ENCODE measurements at places on chromosomes 6 and 20.

DNA sequence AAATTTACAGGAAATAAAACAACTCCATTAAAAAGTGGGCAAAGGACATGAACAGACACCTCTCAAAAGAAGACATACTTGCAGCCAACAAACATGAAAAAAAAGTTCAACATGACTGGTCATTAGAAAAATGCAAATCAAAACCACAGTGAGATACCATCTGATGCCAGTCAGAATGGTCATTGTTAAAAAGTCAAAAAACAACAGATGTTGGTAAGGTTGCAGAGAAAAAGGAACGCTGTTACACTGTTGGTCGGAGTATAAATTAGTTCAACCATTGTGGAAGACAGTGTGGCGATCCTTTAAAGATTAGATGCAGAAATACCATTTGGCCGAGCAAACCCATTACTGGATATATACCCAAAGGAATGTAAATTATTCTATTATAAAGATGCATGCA, 858.0 kb upstream of the FLRT3 start:
- no peak for DNase-seq

GRCh38 chr6:28880894-28881780, 42.6 kb downstream of the TRIM27 start:
- DNase-seq = peak; percentile 77

DNA sequence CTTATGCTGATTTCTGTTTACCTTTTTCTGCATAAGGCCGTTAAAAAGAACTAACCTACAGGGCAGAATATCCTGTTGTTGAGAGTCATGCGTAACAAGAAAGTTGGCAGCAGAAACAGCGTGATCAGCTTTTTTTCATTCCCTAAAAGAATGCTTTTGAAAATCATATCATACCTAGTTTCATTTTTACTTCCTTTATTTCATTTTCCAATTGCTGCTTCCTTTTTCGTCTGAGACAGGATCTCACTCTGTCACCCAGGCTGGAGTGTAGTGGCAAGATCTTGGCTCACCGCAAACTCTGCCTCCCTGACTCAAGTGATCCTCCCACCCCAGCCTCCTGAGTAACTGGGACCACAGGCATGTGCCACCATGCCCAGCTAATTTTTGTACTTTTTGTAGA, 4.1 kb downstream of the CALHM6 start:
- no peak for DNase-seq

GRCh38 chr6:94894300-94894699, 683.0 kb upstream of the MANEA start:
- DNase-seq = no peak

DNA sequence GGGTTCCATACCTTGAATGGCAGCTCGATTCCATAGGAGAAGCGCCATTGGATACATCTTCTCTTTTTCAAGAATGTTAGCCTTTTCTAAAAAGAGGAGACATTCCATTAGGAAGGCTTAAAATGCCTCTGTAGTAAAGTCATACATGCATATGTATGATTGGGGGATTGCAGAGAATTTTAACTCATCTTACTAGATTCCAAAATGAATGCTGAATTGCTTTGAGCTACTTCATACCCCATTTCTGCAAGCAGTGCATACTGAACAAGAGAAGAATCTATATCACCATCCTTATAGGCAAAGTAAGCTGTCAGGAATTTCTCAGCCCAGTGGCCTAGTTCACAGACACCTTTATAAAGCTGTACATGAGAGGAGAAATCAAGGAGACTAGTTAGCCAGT, 80.3 kb downstream of the NDUFAF5 start:
- no peak for DNase-seq

GRCh38 chr6:75102301-75102700, 103.6 kb downstream of the COL12A1 start:
- DNase-seq = no peak

- no peak for DNase-seq
Measured at GRCh38 chr6:137827411-137827940, 39.6 kb upstream of the TNFAIP3 start.

GRCh38 chr6:169587975-169588374, 113.9 kb downstream of the WDR27 start:
- no peak for DNase-seq

DNA sequence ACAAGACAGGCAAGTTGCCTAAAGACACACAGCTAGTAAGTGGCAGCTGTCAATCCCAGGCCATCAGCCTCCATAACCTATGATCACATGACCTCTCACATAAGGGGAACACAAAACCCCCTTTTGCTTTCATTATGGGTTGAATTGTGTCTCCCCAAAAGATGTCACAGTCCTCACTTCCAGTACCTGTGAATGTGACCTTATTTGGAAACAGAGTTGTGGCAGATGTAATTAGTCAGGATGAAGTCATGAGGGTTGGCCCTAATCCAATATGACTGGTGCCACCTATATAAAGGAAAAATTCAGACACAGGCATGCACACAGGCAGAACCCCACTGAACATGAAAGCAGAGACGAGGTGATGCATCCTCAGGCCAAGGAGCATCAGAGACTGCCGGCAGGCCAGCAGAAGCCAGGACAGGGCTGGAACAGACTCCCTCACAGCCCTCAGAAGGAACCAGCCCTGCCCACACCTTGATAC, 33.6 kb downstream of the GFOD1 start:
- DNase-seq = peak; percentile 88

- DNase-seq = peak; percentile 83
Measured at GRCh38 chr6:26025047-26025893, 62.0 kb upstream of the HFE start.

GRCh38 chr6:149128489-149129145, 188.9 kb upstream of the TAB2 start:
- DNase-seq = no peak

DNA sequence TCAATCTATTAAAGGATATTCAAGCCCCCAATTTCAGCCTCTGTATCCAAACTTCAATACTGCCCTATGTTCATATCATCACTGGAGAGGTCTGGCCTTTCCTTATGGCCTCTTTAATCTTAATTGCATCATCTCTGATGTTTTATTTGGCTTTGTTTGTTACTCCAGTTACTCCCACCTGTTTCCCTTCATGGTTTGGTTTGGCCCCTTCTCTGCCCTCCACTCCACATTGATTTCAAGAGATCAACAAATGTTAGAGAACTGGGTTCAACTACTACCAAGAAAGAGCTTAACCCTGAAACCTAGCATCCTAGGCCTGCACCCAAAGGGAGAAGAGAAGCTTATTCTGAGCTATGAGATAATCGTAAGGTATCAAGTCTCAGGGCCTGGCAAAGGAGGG, 221.6 kb downstream of the LAMA2 start:
- no peak for DNase-seq

- DNase-seq = no peak
Measured at GRCh38 chr6:106287215-106287614, 38.3 kb downstream of the ATG5 start.

DNA sequence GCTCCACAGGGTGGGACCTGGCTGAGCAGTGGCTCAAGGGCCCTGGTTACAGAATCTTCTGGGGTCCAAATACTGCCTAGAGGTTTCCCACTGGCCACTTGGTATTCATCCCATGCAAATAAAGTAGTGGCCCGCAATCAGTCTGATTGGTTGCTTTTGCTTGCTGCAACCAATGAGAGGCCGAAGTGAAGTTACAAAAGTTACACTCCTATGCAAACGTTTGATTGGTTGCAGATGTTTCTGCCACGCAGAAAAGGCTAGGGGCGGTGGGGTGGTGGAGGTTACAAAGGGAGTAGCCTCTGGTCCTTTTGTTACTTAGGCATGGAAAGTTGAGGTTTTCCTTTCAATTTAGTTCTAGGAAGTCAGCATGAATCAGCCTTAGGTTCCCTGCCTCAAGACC, 3.6 kb upstream of the NHLRC1 start:
- no peak for DNase-seq

- no peak for DNase-seq
Measured at GRCh38 chr20:62258499-62259293, 20.4 kb downstream of the OSBPL2 start.

DNA sequence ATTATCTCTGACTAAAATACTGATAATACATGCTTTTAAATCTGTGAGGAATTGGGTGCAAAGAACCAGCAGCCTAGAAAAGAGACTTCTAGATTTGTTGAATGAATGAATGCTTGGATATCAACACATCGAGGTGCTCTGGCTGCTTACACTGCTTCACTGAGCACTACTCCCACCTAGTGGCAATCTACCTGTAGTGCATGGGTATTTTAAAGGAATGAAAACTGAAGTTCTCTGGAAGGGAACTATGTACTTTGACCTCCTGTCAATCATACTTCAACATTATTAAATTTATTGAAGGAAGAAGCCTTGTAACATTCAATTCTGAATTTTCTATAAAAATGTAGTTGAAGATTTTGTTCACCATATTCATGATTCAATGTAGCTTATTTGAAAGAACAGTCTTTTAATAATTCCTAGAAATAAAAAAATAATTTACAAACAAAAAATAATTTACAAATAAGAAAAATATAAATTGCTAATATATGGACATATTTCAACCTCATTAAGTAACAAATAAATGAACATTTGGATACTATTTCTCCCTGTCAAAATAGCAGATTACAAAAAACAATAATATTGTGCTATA, 111.2 kb upstream of the MMS22L start:
- DNase-seq = peak; percentile 77

DNA sequence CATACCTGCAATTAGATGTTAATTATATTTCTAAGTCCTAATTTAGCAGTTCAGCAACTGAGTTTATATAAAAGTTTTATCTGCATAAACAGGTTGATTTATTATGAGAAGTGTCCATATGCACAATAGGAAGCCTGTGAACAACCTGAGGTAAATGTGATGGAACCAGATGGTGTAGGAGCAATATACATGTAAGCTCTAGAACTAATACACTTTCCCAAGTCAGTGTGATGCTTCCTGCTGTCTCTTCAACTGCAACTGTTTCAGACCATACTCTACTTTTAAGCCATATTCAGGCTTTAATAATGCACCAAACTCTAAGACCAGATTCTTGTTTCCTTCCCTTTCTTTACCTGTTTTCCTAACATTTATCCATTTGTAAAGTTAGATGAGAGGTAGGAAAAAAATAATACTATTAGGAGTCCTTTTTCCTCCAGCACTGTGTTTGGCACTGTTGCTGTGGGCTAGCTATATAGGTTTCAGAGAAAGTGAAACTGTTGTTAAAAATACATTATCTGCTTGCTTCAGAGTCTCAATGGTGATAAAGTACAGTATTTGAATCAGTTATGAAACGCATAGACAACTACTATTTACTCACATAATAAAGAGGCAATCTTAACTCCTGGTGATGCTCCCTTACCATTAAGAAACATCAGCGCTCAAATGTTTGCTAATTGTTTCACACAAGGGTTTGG, 1009.3 kb downstream of the GRIK2 start:
- DNase-seq = no peak

- no peak for DNase-seq
Measured at GRCh38 chr6:16420715-16421461, 182.5 kb downstream of the GMPR start.

- peak; percentile 81 for DNase-seq
Measured at GRCh38 chr6:43334466-43335095, 26.0 kb upstream of the CRIP3 start.

DNA sequence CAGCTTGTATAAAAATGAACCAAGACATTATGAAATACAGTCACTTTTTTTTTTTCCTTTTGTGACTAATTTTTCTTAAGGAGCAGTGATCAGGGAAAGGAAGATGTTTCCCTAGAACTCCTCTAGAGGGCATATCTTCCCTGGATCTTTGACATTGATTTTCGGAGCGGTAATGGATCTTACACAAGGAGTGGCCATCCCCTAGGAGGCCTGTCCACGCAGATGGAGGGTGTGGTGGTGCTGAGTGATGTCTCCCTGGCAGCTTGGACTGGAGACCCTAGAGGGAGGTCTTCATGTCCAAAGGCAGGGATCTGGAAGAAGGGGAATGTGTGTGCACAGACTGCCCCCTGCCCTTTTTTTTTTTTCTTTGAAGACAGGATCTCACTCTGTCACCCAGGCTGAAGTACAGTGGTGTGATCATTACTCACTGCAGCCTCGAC, 7.0 kb upstream of the KIFC1 start:
- peak; percentile 81 for DNase-seq

GRCh38 chr6:81977486-81977885, 225.0 kb upstream of the TENT5A start:
- DNase-seq = no peak

- DNase-seq = no peak
Measured at GRCh38 chr6:11179419-11180202, 52.9 kb downstream of the NEDD9 start.

DNA sequence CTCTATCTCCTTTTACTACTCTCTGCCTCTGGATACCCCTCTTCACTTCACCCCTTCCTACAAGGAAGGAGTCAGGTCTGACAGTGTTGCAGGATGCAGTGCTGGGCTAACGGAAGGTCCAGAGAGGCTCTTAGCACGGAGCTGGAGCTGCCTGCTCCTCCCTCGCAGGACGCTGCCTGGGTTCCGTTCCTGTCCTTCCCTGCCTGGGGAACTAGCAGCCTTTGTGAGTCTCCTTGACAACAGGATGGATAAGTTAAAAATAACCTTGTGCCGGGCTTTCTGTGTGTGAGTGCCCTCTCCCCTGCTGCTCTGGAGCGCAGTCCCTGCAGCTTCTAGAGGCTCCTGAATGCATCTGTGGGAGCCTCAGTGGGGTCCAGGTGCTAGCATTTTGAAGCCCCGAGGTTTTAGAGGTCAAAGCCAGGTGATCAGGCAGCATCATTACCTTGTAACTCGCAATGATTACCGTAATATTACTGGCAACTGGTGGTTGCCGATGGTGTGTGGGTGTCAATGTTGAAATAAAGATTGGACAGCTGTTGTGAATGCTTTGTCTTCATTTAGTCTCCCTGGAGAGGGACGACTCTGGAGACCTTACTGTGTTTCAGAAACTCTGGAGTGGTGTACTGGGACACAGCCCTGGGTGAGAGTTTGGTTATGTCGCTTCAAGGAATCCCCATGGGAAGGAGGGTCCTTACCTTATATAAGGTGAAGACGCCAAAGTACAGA, 44.4 kb downstream of the CDS2 start:
- no peak for DNase-seq

GRCh38 chr6:77173472-77174074, 289.7 kb downstream of the HTR1B start:
- DNase-seq = no peak

DNA sequence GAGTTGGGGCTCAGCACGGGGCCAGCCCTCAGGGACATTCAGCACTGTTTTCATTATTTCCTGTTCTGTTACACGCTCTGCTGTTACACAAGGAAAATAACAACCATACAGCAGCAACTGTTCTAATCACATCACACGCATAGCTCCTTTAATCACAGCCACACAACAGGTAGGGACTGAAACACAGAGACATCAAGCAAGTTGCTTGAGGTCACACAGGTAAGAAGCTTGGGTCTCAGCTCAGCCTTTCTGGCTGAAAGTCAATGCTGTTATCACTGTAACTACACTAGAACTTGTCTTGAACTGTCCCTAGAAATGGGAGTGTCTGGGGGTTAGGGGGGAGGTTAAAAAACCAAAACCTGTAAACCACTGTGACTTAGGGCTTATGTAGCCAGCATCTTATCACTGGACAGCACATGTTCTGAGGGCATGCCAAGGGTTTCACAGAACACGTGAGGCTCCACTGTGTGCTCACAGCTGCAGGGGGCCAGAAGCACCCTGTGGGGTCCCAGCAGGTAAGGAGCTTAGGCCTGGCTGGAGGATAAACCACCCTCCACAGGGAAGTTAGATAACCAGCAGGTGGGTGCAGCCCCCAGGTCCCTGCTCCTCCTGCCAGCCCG, 146.0 kb downstream of the EYA2 start:
- no peak for DNase-seq

GRCh38 chr6:109406196-109406595, 23.9 kb upstream of the CD164 start:
- DNase-seq = no peak

- DNase-seq = peak; percentile 32
Measured at GRCh38 chr20:10578607-10579006, 95.2 kb downstream of the JAG1 start.

Data from RKO (cell line).